ENCODE measurements at places on chromosomes 7 and 10.

GRCh38 chr10:106424981-106425380 lies 739.5 kb downstream of the SORCS1 start:
- DNase-seq, result no peak

DNA sequence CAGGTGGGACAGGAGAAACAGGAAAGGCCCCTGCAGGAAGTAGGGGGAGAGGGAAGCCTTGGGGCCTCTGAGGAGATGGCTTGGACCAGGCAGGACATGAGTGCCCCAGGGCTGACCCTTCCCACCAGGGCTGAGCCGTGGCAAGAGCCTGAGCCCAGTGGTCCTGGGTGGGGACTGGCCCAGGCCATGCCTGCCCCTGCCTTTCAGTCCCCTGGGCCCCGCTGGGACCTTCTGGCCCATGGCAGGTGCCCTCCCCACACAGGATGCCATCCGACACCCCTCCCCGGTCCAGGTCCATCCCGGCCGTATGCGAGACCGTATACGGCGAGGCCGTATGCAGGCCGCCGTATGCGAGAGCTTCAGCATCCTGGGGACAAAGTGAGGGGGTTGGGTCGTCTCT lies 2.0 kb downstream of the GRIFIN start:
- DNase-seq, result no peak

- DNase-seq, result no peak
Observed at GRCh38 chr7:151551820-151552219, 32.1 kb upstream of the RHEB start.

- no peak for DNase-seq
Observed at GRCh38 chr10:77637532-77638320, at the start of gene KCNMA1. KCNMA1 (minus strand) TSS chr10:77637808.

Measured in liver (tissue), 10 donors.